Esophagus mucosa (tissue), 1 donor: ENCODE measurements at places on chromosomes 4 and X.

GRCh38 chr4:74415602-74416300 is 29.2 kb upstream of the AREG start:
- peak; percentile 66 for ATAC-seq

- no peak for ATAC-seq
These were observed 46.5 kb upstream of the NKAP start for GRCh38 chrX:119989905-119990555.

- ATAC-seq, result no peak
These were observed 914.2 kb upstream of the PCDH7 start for GRCh38 chr4:29805916-29806480.

- no peak for ATAC-seq
These were observed 2.9 kb downstream of the TBCK start for GRCh38 chr4:106312997-106313522.

GRCh38 chrX:83260288-83260687 is 247.8 kb upstream of the POU3F4 start:
- ATAC-seq, result no peak

DNA sequence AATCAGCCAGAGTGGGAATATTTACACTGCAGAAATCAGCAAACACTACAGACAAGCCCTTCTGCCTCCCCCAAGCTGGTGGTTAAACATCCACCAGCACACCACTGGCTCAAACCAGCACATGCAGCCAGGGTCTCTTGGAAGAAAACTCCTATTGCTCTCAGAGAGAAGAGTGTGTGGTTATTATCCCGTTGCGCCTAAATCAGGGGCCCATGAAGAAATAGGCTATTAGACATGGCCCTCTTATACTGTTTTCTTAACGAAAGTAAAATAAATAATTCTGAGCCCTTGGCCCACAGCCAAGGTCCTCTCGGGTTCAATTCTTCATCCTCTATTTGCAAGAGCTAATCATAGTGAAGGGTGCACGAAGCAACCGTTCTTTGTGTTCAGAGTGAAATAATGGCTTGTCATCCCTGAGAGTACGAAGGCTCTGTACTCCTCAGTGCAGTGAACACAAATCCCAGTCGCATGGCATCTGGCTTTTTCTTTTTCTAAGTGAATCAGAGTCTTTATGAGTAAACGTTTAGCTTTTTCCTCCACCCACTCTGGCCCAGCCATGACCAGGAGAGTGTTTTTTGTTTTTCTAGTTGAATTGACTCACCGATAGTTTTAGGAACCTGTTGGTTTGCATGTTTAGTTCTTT is 33.4 kb upstream of the RBM47 start:
- peak; percentile 95 for ATAC-seq

GRCh38 chr4:47525154-47525819 is 40.2 kb downstream of the ATP10D start:
- peak; percentile 77 for ATAC-seq

- ATAC-seq, result no peak
These were observed 102.0 kb downstream of the SORBS2 start for GRCh38 chr4:185709802-185710486.
